Hepatocyte (in vitro differentiated cells): ENCODE measurements at places on chromosomes 5 and 9.

DNA sequence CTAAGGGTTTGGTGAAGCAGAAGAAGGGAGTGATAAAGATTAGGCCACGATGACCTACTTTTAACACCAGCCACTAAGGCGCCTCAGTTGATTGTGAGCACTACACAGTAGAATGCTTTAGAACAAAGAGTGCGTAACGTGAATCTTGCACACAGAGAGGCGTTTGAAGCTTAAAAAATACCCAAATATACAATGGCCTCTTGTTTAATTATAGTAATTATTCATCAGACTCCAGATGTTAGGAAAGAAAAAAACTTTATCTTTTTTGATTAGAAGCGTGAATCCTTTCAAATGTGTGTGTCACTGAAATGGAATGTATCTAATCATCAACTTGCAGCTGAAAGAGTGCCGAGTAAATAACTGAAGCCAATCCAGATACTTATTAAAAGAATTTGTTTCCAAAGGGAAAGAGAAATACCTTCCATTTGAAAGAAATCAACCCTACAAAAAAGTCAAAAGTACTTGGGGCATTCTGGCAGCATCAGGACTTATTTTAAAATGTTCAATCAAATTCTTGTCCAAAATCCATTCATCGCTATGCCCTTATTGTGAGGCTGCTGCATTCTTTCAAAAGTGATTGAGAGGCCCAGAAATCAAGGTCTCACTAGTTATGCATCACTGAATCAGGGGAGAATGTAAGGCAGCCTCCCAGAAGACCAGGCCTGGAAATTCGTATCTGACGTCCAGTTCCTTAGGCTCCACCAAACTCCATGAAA lies 337.5 kb downstream of the ZNF608 start:
- DNase-seq, result no peak
- H3K4me1 ChIP-seq, result no peaks in the 10 kb centered on the region
- no peaks in the 10 kb centered on the region for H3K27me3 ChIP-seq
- no peak overlapping the region for H3K27ac ChIP-seq
- H3K36me3 ChIP-seq, result no peaks in the 10 kb centered on the region
- H3K4me3 ChIP-seq, result no peak overlapping the region

- H3K4me3 ChIP-seq, result peak overlapping the region; percentile 34
- peak overlapping the region; percentile 88 for H3K27ac ChIP-seq
- H3K27me3 ChIP-seq, result no peaks in the 10 kb centered on the region
- H3K36me3 ChIP-seq, result no peaks in the 10 kb centered on the region
- peak; percentile 55 for DNase-seq
- peaks cover 17% of the 10 kb centered on the region for H3K4me1 ChIP-seq
Observed at GRCh38 chr9:137085920-137086530, 760 bp upstream of the MAN1B1 start.

- no peak overlapping the region for H3K27ac ChIP-seq
- no peaks in the 10 kb centered on the region for H3K4me1 ChIP-seq
- no peak for DNase-seq
Observed at GRCh38 chr5:109318455-109319108, 91.2 kb downstream of the PJA2 start.

- H3K4me1 ChIP-seq, result peaks cover 6% of the 10 kb centered on the region
- no peak overlapping the region for H3K27ac ChIP-seq
- no peak overlapping the region for H3K4me3 ChIP-seq
- peak; percentile 11 for DNase-seq
- no peaks in the 10 kb centered on the region for H3K27me3 ChIP-seq
- no peaks in the 10 kb centered on the region for H3K36me3 ChIP-seq
Observed at GRCh38 chr5:125083981-125084380, 337.5 kb upstream of the ZNF608 start.

DNA sequence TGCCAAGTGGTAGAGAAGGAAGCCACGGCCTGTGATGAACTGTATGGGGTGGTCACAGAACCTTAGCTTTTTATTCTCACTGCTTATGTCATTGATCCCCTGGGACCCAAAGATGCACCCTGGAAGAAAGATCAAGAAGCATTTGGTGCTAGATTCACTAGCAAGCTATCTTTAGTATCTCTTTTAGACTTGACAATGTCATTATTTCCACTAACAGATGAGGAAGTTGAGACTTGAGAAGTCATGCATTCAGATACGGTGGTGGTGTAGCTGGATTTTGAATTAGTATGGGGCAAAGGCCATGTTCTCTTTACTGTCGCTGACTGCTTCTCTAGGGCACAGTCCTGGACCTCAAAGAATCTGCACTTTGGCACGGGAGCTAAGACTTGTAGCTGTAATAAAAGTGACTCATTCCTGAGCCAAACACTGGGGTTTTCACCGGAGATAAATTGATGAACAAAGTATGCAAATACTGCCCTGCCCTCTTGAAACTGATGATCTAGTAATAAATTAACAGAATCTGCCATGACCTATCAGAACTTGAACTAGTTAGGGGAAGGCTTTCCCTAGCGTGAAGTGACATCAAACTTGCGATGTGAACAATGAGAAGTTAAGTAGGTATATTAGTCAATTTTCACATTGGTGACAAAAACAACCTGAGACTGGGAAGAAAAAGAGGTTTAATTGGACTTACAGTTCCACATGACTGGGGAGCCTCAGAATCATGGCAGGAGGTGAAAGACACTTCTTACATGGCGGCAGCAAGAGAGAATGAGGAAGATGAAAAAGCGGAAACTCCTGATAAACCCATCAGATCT lies 5.4 kb downstream of the GDA start:
- H3K36me3 ChIP-seq, result no peaks in the 10 kb centered on the region
- H3K27ac ChIP-seq, result peak overlapping the region; percentile 98
- H3K27me3 ChIP-seq, result no peaks in the 10 kb centered on the region

DNA sequence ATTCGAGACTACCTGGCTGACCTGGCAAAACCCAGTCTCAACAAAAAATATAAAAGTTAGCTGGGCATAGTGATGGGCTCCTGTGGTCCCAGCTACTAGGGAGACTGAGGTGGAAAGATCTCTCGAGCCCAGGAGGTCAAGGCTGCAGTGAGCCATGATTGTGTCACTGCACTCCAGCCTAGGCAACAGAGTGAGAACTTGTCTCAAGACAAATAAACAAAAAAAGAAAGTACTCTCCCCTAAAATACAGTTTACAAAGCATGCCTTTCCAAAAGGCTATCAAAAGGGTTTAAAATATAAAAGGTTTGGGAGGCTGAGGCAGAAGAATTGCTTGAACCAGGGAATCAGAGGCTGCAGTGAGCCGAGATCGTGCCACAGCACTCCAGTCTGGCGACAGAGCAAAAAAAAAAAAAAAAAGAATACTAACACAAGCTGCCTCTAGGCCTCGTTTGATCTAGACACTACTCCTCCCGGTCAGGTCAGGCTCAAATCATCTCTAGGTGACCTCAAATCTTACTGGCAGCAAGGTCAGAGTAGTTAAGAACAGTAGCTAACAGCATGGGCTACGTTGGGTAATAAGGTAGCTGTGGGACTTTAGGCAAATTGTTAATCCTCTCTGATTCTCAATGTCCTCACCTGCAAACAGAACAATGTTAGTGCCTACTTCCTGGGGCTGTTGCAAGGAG lies 9.3 kb downstream of the NAIF1 start:
- no peaks in the 10 kb centered on the region for H3K36me3 ChIP-seq
- no peak overlapping the region for H3K4me3 ChIP-seq
- no peak for DNase-seq

- no peak overlapping the region for H3K27ac ChIP-seq
- no peaks in the 10 kb centered on the region for H3K27me3 ChIP-seq
- no peaks in the 10 kb centered on the region for H3K36me3 ChIP-seq
- H3K4me1 ChIP-seq, result no peaks in the 10 kb centered on the region
- no peak for DNase-seq
Observed at GRCh38 chr9:108086624-108087023, 597.1 kb upstream of the KLF4 start.

DNA sequence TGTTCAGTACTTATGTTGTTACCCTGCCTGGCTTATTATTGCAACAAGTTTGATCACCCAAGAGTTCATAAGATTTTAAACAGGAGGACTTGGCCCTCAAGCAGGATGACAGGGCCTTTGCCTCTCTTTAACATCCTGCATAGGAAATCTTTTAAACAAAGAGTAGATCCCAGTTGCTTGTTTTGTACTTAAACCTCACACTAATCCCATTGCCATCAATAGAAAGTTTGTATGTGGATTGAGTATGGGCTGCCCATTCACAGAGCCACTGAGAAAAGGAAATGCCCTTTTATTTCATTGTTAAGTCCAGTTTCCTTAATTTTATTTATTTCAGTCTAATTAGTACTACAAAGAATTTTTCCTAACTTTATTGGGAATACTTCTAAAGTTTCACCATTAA lies 52.2 kb upstream of the FGF10 start:
- H3K36me3 ChIP-seq, result no peaks in the 10 kb centered on the region
- no peaks in the 10 kb centered on the region for H3K27me3 ChIP-seq
- no peak overlapping the region for H3K27ac ChIP-seq
- no peak for DNase-seq

- no peaks in the 10 kb centered on the region for H3K27me3 ChIP-seq
- DNase-seq, result peak; percentile 39
- H3K4me1 ChIP-seq, result no peaks in the 10 kb centered on the region
Observed at GRCh38 chr9:98916660-98917059, 27.0 kb upstream of the COL15A1 start.

GRCh38 chr5:103333376-103333775 lies 74.8 kb downstream of the MACIR start:
- no peak for DNase-seq
- H3K27me3 ChIP-seq, result no peaks in the 10 kb centered on the region
- no peaks in the 10 kb centered on the region for H3K36me3 ChIP-seq

DNA sequence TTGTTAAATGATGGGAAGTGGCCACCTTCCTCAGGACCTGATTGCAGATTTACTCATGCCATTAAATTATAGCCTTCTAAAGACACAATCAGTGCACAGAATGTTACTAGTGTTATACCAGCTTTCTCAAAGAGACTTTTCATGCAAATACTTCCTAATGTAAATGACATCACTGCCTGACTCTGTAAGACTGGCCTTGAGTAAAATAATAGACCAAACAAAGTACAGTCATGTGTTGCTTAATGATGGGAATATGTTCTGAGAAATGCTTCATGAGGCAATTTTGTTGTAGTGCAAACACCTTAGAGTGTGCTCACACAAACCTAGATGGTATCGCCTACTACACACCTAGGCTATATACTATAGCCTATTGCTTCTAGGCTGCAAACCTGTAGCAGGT lies 17.0 kb upstream of the C1QTNF3 start:
- no peak for DNase-seq
- no peak overlapping the region for H3K4me3 ChIP-seq
- H3K4me1 ChIP-seq, result no peaks in the 10 kb centered on the region
- no peaks in the 10 kb centered on the region for H3K36me3 ChIP-seq

GRCh38 chr5:53275666-53276065 lies 166.1 kb upstream of the MOCS2 start:
- no peak for DNase-seq
- no peak overlapping the region for H3K4me3 ChIP-seq
- no peaks in the 10 kb centered on the region for H3K4me1 ChIP-seq
- no peaks in the 10 kb centered on the region for H3K27me3 ChIP-seq

- peak; percentile 61 for DNase-seq
- H3K4me3 ChIP-seq, result no peak overlapping the region
- no peaks in the 10 kb centered on the region for H3K27me3 ChIP-seq
- peaks cover 48% of the 10 kb centered on the region for H3K4me1 ChIP-seq
- no peaks in the 10 kb centered on the region for H3K36me3 ChIP-seq
Observed at GRCh38 chr9:127133739-127134167, 11.3 kb upstream of the ANGPTL2 start.

GRCh38 chr5:24110004-24110615 lies 534.7 kb downstream of the CDH10 start:
- H3K4me3 ChIP-seq, result no peak overlapping the region
- no peaks in the 10 kb centered on the region for H3K4me1 ChIP-seq
- DNase-seq, result peak; percentile 18
- no peaks in the 10 kb centered on the region for H3K27me3 ChIP-seq

DNA sequence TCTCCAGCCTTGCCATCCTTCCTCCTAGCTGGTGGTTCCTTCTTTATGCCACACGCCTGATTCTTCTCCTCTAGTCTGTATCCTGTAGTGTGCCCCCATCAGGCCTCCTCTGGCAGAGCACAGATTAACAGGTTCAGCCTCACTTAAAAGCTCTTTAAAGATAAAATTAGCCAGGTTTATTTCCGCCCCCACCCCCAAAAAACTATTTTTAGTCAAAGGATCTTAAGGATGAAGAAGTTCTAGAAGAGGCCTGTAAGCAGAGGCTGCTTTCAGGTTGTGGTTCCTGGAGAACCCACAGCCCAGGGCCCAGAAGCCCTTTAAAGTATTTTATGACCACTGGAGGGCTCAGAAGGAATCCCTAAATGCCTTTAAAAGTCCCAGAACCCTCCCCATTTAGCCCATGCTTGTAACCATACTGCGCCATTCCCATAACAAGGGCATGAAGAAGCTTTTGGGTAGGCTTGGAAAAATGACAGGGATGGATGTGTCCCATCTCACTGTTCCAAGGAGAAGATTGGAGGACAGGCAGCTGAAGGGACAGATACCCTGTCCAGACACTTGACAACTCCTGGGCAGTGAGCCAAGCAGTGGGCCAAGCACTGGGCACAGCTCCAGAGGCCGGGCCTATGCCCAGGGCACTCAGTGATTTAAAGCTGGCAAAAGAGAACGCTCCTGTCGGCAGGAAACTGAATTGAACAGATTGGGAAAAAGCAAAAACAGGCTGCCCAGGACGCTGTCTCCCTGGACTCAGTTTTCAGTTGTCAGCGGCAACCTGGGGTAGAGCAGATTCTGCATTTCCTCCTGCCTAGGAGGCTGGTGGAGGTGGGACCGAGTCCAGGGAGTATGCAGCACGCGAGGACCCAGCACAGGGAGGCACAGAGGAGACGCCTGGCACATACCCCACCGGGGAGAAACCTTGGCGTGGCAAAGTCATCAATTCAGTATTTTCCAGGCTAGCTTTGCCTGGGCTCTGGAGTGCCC lies 106.3 kb upstream of the SSBP2 start:
- no peaks in the 10 kb centered on the region for H3K36me3 ChIP-seq
- H3K27ac ChIP-seq, result peak overlapping the region; percentile 19
- H3K4me3 ChIP-seq, result no peak overlapping the region
- peaks cover 19% of the 10 kb centered on the region for H3K4me1 ChIP-seq

DNA sequence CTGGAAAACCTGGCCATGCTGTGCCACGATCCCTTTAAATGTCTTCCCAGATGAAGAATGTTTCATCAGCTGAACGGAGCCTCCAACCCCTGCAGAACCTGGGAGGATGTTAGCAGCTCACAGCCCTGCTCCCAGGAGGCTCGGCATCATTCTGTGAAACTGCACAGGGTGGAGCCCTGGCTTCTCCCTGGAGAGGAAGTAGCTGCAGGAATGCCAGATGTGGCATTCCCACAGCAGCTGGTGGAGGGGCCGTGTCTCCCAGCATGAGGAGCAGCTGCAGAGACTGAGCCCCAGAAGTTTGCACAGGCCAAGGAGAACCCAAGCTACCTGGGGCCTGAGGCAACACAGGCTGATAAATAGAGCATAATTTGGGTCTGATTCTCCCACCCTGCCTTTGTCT lies 165.8 kb upstream of the MAP3K1 start:
- DNase-seq, result no peak
- no peaks in the 10 kb centered on the region for H3K36me3 ChIP-seq
- H3K4me3 ChIP-seq, result no peak overlapping the region
- H3K4me1 ChIP-seq, result no peaks in the 10 kb centered on the region
- H3K27ac ChIP-seq, result no peak overlapping the region

DNA sequence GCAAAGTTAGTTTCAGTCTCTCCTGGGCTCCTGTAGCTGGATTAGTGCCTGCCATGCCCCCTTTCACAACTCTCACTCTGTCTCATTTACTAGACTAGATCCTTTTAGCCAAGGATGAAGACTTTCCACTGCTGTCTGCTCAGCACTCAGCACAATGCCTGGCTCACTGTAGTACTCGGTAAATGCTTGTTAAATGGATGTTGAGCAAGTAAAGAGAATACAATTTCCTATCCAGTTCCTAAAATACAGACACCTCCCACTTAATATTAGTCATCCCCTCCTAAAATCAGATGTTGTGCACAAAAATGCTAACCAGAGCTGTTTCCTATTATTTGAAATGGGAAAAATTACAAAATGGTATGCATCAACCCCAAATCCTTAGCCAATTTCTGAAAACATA lies 195.8 kb downstream of the SREK1 start:
- no peaks in the 10 kb centered on the region for H3K36me3 ChIP-seq
- no peak overlapping the region for H3K27ac ChIP-seq
- no peak overlapping the region for H3K4me3 ChIP-seq
- peaks cover 7% of the 10 kb centered on the region for H3K4me1 ChIP-seq
